Activated CD8-positive, alpha-beta memory T cell treated with anti-CD3 and anti-CD28 coated beads, Interleukin-2, amount 50 U/mL, for 48 hours (primary cell): ENCODE measurements at places on chromosomes 4 and X.

- no peak for DNase-seq
Observed at GRCh38 chr4:34412911-34413310, 1831.4 kb downstream of the ARAP2 start.

DNA sequence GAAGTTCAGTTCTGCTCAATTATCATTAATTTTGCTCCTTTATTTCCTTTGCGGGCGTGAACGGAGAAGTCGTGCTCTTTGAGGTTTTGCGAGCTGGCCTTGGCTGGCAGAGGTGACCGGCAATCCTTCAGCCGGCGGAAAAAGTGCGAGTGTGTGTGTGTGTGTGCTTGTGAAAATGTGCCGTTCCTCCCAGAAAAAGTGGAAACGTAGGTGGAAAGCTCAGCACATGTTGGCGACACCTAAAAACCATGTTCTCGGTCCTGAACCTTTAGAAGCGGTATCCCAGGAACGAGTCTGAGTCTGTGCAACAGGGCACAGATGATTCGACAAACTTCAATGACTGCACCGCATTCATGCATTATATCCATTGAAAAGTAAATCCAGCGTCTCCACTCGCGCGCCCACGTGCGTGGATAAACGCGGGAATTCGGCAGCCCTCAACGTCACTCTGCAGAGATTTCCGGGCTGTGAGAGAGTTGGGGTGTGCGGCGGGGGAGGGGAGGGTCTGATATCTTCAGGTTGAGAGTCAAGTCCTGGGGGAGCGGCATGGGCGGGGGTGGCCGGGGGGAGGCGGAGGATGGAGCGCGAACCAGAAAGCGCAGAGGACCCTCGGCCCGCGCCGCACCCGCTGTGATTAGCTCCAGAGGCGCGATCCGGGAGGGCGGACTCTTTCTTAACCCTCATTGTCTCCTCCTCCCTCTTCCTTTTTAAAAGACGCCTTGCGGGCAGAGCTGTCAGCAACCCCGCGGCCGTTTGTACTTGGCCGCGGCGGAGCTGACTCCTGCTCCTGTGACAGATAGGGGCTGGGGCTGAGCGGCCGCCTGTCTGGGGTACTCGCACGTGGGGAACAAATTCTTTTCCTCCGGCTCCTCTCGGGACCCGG is at the start of gene SHISA3:
Gene SHISA3, plus strand, starts transcription at position 737 of the 883 bp plus-strand sequence. CDS start 569 bp downstream, outside the sequence.
- DNase-seq = no peak

- no peak for DNase-seq
Observed at GRCh38 chrX:123108513-123109427, 75.3 kb upstream of the GRIA3 start.

- no peak for DNase-seq
Observed at GRCh38 chrX:42106556-42106955, 183.2 kb upstream of the CASK start.

DNA sequence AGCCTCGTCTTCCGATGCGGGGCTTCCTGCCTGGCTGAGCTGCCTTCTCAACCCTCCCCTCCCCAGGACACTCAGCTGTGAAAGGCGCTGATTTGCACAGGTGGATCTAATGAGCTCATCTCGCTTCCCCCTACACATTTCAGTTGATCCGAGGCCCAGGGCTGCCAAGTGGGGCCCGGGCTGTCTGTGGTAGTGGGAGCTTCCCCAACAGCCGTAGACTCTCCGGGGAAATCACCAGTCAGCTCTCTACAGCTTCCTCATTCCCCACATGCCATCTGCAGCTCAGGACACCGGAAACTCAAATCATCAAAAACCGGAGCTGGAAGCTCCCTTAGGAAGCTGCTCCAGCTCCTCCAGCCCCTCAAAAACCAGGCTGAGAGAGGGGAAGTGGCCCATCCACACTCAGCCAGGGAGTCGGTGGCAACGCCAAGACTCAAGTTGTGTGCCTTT is 56.2 kb downstream of the SMIM20 start:
- no peak for DNase-seq

- DNase-seq = no peak
Observed at GRCh38 chr4:184163813-184164212, 53.9 kb downstream of the ENPP6 start.

DNA sequence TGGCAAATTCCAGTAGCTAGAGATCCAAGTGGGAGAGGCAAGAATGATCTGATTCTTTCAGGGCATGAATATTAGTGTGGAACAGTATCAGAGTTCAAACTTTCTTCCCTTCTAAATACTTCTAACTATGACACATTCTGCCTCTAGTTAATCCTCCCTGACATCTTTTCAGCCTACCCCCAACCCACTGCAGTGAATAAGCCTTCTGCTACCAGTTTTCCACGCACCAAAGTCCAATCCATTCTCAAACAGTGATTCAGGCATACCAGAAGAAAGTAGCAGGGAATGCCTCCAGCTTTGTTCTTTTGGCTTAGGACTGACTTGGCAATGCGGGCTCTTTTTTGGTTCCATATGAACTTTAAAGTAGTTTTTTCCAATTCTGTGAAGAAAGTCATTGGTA is 155.4 kb upstream of the FTHL17 start:
- DNase-seq = no peak

DNA sequence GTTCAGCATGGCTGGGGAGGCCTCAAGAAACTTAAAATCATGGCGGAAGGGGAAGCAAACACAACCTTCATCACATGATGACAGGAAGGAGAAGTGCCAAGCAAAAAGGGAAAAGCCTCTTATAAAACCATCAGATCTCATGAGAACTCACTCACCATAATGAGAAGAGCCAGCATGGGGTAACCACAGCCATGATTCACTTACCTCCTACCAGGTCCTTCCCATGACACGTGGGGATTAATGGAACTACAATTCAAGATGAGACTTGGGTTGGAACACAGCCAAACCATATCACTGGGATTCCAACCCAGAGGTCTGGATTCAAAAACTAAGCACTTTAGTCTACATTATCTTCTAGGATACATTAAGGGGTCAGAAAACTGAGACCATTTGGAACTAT is 609.6 kb upstream of the SPANXN1 start:
- DNase-seq = no peak

DNA sequence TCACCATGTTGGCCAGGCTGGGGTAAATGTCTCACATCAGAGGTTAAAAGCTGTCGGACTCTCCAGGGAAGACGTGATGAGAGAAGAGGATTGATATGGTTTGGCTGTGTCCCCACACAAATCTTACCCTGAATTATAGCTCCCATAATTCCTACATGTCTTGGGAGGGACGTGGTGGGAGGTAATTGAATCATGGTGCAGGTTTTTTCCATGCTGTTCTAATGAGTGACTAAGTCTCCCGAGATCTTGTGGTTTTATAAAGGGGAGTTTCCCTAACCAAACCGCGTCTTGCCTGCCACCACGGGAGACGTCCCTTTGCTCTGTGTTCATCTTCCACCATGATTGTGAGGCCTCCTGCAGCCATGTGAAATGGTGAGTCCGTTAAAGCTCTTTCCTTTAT is 64.4 kb downstream of the ASMT start:
- DNase-seq = peak; percentile 52

DNA sequence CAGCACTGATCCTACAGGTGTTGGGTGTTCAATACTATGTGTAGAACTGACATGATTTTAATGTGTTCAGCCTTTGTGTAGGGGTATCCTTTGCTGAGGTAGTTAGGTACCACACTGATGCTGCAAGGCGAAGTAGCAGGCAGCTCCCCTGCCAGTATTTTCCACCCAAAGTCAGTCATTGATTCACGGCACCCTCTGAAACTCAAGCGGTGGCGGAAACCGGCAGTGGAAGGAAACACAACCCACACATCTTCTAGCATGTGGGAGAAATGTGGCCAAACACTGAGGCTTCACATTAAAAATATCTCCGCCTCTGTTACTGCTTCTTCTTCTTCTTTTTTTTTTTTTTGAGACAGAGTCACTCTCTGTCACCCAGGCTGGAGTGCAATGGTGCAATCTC is 126.3 kb downstream of the AASDH start:
- peak; percentile 69 for DNase-seq

- no peak for DNase-seq
Observed at GRCh38 chr4:149836546-149836945, 20.9 kb upstream of the IQCM start.

- DNase-seq = no peak
Observed at GRCh38 chr4:103424853-103425252, 226.7 kb upstream of the CENPE start.

DNA sequence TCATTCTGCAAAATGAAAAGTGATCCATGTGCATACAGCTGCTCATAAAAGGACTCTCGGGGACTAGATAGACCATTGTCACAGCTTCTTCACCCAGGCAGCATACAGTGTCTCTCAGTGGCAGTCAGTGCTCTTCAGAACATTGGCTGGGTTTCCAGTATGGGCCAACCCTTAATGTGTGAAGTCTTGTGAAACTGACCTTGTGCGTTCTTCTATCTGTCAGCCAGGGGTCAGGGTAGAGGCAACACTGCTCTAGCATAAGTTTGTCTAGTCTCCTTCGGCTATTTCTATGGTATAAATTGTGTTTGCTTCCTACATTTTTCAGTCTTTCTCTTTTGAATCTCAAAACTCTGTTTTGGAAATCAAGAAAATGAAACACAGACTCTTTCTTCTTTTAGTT is 37.0 kb upstream of the SMIM31 start:
- DNase-seq = no peak

DNA sequence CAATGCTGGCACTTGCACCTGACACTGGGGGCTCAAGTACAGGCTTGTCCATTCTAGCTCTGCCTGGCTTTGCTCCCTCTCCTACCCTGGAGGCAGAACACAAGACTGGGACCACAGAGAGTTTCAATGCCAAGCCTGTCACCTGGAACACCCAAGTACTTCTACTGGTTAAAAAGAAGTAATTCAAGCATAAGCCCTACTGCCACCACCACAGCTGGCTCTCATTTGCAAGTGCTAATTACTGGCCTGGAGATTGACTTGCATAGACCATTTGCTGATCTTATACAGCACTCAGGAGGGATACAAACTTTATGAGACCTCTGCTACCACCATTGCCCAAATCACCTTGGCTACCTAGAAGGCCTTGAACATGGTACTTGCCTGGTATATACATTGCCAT is 1550.9 kb downstream of the C4orf33 start:
- no peak for DNase-seq

DNA sequence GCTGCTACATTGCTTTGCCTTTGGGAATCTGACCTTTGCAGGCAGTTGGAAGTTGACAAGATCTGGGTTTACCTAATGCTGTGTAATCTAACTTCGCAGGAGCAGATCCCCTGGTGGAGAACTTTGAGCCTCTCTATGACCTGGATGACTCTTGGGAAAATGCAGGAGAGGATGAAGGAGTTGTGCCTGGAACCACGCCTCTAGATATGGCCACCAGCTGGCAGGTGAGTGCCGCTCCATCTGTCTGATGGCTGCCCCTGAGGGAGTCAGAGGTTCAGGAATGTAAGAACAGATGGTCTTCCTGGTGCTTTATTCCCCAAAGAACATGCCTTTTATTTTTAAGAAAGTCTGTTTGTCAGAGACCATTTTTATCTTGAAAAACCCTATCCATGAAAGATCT is 109.3 kb downstream of the NFKB1 start:
- DNase-seq = no peak

DNA sequence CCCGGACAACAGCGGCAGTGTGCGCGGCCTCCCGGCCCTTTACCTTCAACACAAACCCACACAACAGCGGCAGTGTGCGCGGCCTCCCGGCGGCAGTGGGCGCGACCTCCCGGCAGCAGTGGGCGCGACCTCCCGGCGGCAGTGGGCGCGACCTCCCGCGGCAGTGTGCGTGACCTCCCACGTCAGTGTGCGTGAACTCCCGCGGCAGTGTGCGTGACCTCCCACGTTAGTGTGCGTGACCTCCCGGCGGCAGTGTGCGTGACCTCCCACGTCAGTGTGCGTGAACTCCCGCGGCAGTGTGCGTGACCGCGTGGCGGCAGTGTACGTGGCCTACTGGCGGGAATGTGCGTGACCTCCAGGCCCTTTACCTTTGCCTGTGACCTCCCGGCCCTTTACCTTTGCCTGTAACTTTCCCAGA is 576.6 kb upstream of the FRG1 start:
- no peak for DNase-seq

GRCh38 chr4:41967392-41967791 is 14.2 kb upstream of the DCAF4L1 start:
- no peak for DNase-seq

DNA sequence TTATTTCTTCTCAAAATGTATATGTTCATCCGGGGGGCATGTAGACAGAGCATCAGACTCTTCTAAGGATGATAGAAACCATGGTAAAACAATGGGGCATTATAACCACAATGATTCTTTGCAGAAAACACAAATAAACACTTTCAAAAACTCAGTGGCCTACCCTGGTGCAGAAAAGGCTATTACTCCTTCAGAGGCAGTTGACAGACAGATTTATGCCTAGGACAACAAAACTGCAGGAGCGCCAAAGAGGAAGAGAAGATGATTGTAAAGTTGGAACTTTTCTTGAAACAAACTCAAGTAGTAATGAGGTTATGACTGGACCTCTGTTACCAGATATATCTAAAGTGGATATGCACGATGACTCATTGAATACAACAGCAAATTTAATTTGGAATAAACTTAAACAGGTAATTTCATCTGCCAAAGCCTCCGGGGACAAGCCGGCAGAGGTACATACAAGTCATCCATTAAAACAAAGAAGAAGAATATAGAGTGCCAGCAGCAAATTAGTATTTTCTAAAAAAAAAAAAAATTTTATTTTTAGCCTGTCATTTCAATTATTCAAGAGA is 1068.4 kb upstream of the INTU start:
- DNase-seq = no peak

DNA sequence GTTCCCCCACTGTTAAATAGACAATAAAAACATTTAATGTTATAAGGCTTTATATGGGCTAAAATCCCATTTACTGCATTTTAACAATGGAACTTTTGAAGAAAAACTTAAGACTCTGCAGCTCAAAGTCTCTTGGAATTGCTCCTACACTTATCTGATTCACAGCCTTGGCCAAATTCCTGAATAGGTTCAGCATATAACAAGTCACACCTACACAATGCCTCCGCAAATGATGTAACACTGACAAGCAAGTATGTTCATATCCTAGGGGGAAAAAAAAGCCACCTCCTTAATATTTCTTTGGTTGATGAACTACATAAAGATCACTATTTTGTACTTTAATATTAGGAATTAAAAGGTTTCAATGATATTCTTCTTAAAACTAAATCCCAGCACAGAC is 34.5 kb downstream of the RPS6KA6 start:
- no peak for DNase-seq
